Activated CD4-positive, alpha-beta T cell treated with anti-CD3 and anti-CD28 coated beads, Interleukin-10, Interleukin-2, amounts not matched to agents 100 ng/mL and 50 ng/mL, durations not matched to agents 16 hours and 8 hours (primary cell): ENCODE measurements at places on chromosomes 4 and X.
A peak's percentile ranks its signal among the peaks of the same experiment; 100 is the strongest.

GRCh38 chrX:136115904-136116297, 31.4 kb upstream of the FHL1 start:
- DNase-seq = no peak

- DNase-seq = no peak
These were observed 32.4 kb downstream of the CDS1 start for GRCh38 chr4:84615355-84615754.

DNA sequence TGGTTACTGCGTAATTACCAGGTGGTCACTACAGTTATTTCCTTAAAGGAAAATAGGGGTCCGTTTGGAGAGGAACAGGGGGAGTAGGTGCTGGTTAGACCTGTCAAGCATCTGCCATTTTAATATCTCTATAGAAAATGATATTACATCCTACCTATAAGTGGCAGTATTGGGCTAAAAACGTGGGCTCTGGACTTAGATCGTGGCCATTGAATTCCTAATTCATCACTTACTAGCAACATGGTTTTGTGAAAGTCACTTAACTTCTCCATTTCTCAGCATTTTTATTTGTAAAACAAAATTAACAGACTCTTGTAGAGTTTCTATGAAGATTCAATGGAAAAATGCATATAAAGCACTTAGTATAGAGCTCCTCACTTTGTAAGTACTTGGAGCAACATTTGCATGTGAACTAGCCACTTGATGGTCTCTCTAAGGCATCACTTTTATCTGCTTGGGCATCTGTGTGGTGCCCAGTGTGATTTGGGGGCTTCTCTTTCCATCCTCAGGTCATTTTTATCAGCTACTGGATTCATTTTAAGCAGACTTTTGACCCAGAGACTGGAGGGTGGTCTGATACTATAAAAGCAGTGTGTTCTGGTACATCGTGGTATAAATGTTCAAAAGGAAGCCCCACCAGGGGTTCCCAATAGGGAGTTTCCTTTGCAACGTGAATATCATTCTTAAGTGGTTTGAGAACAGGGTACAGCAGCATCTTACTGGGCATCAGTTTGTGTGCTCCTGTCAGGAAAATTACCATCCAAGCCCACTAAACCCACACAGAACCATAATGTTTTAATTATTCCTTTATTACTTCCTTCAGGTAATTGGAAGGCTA, 42.7 kb upstream of the RASSF6 start:
- DNase-seq = peak; percentile 35

GRCh38 chr4:89156174-89156914, 45.0 kb downstream of the TIGD2 start:
- DNase-seq = no peak

- no peak for DNase-seq
These were observed 172.4 kb downstream of the PRDM5 start for GRCh38 chr4:120750152-120750525.

GRCh38 chrX:132834109-132834508, 124.3 kb downstream of the HS6ST2 start:
- DNase-seq = no peak

DNA sequence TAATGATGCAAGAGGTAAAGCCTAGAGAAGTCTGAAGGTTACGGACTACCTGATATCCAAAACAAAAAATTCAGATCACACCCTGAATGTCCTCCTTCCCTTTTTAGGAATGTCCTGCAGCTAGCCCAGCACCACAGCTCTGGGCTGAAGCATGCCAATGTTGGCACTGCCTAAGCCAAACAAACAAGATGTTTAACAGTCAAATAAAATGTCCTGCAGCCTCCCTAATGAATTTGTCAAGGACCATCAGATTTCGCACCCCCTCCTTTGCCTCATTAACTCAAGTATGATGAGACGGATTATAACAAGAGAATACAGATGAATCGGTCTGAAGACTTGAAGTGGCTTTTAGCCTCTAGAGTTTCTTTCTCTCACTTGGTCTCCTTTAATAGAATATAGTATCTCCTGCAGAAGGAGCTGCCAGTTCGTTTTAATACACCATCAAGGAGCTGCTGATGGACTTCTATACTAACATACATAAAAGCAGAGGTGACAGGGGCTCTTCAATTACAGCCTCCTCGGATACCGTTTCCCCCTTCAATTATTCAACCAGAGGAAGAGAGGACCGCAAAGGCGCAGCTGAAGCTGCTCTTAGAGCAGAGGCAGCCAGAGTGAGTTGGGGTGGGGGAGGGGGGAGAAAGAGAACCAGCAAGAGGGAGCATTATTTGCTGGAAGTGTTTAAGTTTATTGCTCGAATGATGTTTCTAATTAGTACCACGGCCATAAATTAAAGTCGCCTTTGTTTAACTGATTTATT, 3.0 kb upstream of the MAB21L2 start:
- no peak for DNase-seq

DNA sequence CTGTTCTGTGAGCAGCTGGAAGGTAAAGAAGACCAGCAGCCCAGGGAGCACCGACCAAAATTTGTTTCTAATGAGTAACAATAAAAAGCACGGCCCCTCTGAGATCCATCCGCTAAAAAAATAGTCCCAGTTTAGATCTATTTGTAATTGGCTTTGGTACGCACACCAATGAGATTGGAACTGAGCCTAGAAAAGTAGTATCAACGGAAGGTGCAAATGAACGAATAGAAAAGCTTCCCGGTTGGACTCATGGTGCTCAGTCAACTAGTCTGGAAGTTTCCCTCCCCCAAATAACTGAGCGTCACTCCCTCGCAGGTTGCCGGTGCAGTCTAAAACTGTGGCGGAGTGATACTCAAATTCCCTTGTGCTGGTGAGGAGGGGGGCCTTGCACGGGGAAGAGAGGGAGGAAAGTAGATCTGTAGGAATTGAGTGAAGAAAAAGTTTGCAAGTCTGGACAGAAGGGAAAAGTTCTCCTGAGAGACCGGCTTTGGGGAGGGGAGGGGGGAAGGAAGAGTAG, at the start of gene COL4A5:
Gene COL4A5, plus strand, starts transcription at position 413 of the 517 bp plus-strand sequence. CDS start 288 bp downstream, outside the sequence.
- no peak for DNase-seq

GRCh38 chr4:76435528-76436319, 695 bp downstream of the SHROOM3 start:
- DNase-seq = no peak

GRCh38 chr4:169861593-169861992, 103.8 kb upstream of the HPF1 start:
- no peak for DNase-seq

GRCh38 chrX:133583825-133584224, 168.5 kb upstream of the GPC4 start:
- no peak for DNase-seq

DNA sequence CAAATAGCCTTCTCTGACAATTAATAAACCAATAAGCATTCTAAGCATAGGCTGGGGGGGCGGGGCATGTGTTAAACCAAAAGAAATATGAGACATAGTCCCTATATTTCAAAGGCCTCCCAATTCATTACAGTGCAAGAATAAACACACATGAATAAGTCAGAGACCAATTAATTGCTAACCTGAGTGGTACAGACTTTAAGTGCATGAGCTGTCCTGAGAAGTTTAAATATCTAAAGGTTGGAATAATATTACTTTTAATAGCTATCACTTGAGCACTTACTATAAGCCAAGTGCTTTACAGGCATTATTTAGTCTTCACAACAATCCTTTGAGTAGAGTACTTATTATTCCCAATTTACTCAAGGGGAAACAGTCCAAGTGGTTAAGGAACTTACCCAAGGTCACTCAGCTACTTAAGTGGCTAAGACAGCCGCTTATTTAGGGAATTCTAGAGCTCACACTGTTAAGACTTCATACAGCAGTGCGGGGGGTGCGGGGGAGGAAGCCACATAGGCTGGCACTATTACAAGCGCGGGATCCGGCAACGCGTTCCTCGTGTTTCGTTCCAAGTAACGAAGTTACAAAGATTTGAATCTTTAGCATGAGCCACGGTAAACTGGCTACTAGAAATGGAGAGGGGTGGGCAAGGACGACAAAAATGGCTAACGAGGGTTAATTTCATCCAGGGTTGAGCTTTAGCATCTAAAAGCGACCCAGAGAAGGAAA, 1.4 kb downstream of the THOC2 start:
- peak; percentile 9 for DNase-seq

GRCh38 chr4:152289941-152290340, 246.0 kb downstream of the FBXW7 start:
- DNase-seq = no peak

DNA sequence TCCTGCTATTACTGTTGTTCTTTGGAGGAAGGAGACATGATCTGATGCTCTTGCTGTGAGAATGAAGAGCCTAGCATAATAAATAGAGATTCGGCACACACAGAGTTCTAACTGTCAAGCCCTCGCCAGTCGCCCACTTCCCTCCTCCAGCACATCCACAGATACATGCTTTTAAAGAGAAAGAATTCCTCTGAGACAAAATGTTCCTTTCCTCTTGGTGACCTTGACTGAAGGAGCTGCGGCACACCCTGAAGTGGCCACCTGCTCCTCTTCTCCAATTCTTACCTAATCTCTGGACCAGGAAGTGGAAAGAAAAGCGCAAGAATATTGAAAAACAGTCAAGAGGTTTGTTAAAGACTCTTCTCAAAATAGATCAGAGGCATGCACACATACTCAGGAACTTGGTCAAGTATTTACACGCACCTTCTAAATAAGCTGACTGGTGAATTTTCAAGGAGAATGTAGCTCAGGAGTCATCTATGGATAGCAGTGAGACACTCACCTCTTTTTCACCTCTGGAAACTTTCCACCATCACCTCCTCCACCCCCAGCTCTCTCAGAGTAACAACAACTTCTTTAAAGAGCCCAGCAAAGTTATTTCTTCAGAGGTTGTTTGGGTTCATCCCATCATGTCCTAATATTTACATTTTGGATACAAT, 95.4 kb downstream of the PARM1 start:
- no peak for DNase-seq

- DNase-seq = no peak
These were observed 58.9 kb upstream of the SPP1 start for GRCh38 chr4:87916626-87917025.
